ENCODE measurements at places on chromosomes 5 and 9.
A peak's percentile ranks its signal among the peaks of the same experiment; 100 is the strongest.

GRCh38 chr9:3441197-3441816 is 84.5 kb downstream of the RFX3 start:
- peak; percentile 26 for DNase-seq

- DNase-seq: no peak
These were observed 5.2 kb upstream of the MGAT1 start for GRCh38 chr5:180807654-180808414.

- DNase-seq: no peak
These were observed 36.5 kb downstream of the KCNIP1 start for GRCh38 chr5:170540271-170540670.

DNA sequence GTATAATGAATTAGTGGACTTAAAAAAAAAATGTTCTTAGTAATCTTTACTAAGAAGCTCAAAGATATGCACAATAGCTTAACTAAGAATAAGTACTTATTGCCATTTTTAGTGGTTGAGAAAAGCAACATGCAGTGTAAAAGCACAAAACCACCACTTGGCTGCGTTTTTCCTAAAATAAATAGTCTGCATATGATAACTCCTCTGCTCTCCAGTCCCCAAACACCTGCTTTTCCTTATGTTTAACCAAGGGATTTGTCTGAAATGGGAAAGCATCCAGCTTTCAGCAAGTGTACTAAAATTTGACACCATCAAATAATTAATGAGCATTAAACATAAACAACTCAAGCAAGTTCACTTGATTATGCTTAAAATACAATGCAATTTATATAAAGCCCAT is 41.4 kb downstream of the PSIP1 start:
- no peak for DNase-seq

DNA sequence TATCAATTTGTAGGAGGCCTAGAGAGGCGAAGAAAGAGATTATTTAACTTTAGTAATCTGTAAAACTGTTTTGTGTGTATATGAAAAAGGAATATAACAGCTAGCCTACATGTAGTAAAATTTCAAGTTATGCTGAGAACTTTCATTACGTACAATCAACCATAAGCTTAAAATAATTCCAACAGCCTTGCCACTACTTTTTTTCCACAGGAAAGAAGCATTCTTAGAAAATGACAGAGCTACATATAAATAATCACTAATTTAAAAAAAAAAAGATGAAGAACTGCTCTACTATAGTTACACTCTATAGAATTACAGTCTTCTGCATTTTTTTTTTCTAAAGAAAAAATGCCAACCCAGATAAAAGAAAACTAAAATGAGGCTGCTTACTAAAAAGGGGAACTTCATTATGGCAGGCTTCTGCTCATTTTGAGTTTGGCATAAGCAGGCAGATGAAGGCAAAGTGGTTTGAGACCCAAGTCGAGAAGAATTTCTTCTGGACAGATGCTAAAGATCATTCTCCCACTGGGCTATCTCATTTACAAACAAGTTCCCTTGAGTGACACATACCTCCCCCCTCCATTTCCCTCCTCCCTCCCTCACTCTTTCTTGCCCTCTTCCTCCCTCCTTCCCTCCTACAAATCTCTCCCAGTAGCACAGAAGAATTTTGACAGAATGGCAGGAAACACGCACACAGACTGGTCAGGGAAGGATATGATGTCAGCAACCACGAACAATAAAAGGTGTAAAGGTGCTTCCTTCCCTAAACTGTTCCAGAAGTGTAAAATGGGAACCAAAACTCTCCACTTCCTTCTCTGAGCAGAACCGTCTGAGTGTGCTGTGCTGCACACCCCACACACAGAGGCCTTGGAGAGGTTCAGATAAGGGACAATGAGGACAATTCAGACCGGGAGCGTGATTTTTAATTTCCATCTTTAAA is 56.1 kb downstream of the MEF2C start:
- DNase-seq: no peak

DNA sequence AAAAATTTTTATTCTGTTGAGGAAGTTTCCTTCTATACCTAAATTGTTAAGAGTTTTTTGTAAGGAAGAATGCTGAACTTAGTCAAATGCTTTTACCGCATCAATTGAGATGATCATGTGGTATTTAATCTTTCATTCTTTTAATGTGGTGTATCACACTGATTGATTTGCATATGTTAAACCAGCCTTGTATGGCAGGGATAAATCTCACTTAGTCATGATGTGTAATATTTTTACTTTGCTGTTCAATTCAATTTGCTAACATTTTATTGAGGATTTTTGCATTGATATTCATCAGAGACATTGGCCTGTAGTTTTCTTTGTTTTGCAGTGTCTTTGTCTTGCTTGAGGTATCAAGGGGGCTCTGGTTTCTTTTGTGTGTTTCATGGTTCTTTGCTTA is 125.3 kb upstream of the MEF2C start:
- DNase-seq: no peak

DNA sequence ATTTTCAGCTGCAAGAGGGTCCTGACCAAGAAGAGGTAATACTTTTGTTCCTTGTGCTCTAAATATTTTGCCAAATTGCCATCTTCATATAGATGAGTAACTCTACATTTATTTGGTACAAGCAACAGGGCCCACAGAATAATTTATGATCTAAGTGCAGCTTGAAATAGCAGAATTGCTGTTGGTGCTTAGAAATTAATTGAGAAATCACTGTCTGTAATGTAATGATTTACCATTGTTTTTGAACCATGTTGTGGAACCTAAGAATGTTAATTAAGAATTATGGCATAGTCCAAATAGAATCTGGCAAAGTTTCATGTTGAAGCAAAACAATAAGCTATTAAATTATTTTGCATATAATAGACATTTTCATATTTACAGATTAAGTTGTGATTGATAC is 44.8 kb upstream of the NUDT12 start:
- no peak for DNase-seq

- no peak for DNase-seq
These were observed 18.8 kb downstream of the FUBP3 start for GRCh38 chr9:130598188-130598587.

- DNase-seq: no peak
These were observed 16.8 kb downstream of the TRAF2 start for GRCh38 chr9:136903041-136903554.

- no peak for DNase-seq
These were observed 171.3 kb upstream of the GAS1 start for GRCh38 chr9:87118594-87118993.

DNA sequence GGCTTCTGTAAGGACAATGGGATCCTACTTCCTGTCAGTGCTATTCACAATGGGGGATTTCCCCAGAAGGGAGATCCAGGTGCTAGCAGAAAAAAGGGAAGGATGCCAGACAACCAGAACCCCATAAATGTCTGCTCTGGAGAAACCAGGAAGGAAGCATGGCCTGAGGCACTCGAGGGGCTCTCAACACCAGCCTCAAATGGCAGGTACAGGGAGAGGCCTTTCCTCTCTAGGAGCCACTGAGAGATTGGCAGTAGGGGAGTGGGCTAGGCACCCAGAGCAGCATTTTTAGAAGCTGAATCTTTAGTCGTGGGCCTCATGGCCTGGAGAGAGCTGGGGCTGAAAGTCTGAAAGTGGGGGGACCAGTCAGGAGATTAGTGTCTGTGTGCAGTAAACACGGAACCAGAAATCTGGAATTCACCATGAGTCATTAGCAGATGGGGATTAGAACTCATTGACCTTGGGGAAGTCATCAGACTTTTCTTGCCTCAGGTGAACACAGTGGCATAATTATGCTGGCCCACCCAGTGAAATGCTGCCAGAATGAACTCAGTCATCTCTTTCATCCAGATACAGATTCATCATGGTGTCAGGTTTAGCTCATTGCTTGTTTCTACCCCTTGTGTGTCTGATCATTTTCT is 28.3 kb downstream of the ARHGEF28 start:
- DNase-seq: no peak

- no peak for DNase-seq
These were observed 17.2 kb upstream of the RGS3 start for GRCh38 chr9:113446323-113446740.

DNA sequence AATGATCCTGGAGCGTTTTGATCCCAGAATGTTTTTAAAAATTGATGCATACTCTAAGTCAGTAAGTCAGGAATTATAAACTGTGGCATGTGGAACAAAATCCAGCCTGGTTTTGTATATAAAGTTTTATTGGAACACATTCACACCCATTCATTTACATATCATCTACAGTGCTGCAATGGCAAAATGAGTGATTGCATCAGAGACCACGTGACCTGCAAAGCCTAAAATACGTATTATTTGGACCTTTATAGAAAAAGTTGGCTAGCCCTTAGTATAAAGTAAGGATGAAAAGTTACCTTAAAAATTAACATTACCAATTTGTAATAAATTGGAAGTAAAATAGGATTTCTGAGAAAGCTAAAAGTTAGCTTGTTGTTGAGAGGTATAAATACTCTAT is 95.0 kb downstream of the PCSK5 start:
- no peak for DNase-seq

DNA sequence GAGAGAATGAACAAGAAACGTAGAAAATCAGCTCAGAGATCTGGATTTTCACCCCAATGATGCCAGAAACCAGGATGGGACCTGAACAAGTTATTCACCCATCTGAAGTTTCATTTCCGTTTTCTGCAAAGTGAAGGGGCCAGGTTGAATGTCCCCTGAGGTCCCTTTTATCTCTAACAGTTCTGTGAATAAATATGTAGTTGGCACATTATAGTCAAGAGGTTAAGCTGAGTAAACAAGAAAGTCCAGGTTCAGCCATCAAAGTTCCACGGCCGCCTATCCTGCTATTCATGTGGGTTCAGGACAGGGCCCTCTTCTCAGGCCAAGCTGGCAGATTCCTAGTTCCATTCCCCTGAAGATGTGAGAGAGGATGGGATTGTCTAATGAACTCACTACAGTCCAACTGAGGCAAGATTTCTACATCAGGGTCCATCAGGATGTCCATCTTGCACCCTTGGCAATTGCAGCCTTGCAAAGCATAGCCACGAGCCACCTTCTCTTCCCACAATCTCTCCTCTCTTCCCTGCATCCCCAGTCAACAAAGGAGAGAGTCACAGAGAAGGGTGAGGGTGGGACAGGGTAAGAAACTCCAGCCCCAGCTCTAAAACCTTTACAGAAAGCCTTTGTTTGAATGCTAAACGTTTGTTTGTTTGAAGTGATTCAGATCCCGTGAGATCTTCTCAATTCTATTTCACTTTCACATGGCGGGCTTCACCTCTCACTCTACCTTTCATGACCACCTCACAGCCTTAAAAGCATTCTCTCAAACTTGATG is 311.0 kb downstream of the SLIT3 start:
- no peak for DNase-seq

DNA sequence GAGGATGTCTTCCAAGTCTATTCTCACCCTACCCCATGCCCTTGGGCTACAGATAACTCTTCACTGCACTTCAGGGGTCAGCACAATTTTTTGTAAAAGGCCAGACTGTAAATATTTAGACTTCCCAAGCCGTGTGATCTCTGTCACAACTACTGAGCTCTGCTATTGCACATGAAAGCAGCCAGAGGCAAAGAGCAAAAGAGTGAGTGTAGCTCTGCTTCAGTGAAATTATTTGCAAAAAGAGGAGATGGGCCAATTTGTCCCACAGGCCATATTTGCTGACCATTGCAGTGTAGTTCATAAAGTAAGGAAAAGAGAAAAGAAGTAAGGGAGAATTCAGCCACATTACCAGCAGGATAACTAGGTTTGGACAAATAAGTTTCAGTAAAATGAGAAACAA is 7.0 kb upstream of the MOCS2 start:
- DNase-seq: no peak

GRCh38 chr5:128844354-128844923 is 120.8 kb upstream of the SLC27A6 start:
- no peak for DNase-seq

- no peak for DNase-seq
These were observed 76.3 kb downstream of the MUSK start for GRCh38 chr9:110744715-110745384.

- no peak for DNase-seq
These were observed 137.9 kb downstream of the MPDZ start for GRCh38 chr9:13141629-13142028.

DNA sequence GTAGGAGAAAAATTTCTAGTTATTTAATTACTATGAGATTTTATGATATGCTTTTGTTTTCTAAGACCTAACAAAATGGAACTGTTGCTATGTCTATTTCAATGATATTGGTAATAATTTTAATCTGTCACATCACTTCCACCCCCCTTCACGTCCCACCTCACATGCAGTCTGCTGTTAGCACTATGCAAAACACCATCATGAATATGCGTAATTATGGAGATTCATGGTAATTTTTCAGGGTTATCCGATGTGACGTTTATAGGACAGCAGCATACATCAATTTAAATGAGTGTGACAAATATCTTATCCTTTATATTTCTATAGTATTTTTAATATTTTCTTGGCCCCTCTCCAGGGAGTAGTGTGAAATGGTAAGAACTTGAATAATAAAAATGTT is 283.8 kb upstream of the TMEM161B start:
- no peak for DNase-seq

- no peak for DNase-seq
These were observed 132.4 kb downstream of the TRPM6 start for GRCh38 chr9:74755355-74755754.

DNA sequence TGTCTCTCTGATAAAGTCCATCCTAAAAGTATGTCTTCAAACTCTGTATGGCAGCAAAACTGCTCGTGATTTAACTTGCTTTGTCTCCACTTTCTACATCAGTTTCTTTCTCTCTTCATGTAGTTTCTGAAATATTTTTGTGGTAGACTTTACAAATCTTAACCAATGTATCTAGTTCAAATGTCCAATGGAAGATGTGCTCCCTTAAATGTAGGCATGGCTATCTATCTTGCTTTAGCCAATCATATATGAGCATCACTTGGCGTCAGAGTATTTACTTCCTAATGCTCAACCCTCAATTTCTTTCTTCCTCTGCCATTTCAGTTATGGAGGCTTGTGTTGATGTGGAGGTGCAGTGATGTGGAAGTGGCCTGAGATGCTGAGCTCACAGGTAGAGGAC is 206.1 kb upstream of the ZNF608 start:
- no peak for DNase-seq

GRCh38 chr5:52043543-52043942 is 660.3 kb downstream of the ISL1 start:
- no peak for DNase-seq

- DNase-seq: no peak
These were observed 1351.9 kb upstream of the C9orf72 start for GRCh38 chr9:28925157-28925556.

DNA sequence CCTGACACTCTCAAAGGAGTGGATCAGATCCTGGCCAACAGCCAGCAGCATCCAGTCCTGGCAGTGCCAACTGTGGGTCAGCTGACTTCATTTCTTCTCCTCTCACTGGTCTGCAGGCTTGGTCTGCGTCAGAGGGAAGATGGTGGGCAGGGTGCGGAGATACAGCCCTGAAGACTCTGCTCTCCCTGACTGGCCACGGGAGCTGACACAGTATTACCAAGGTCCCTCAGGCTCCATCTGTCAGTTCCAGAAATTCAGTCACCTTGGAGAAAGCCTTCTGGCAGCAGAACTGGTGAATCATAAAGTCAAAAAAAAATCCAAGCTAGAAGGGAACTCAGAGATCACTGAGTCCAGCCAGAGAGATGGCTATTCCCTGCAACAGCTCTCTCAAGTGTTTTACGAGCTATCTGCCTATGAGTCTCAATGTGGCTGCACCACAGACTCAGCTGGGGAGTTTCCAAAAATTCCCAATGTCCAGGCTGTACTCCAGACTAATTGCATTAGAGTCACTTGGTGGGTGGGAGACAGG is 27.9 kb downstream of the C1QTNF2 start:
- DNase-seq: no peak

GRCh38 chr5:173161148-173161547 is 16.8 kb downstream of the BNIP1 start:
- DNase-seq: no peak

- no peak for DNase-seq
These were observed 6.1 kb downstream of the SCAI start for GRCh38 chr9:125137200-125137599.
